ENCODE measurements at places on chromosomes 4 and X.
A peak's percentile ranks its signal among the peaks of the same experiment; 100 is the strongest.

DNA sequence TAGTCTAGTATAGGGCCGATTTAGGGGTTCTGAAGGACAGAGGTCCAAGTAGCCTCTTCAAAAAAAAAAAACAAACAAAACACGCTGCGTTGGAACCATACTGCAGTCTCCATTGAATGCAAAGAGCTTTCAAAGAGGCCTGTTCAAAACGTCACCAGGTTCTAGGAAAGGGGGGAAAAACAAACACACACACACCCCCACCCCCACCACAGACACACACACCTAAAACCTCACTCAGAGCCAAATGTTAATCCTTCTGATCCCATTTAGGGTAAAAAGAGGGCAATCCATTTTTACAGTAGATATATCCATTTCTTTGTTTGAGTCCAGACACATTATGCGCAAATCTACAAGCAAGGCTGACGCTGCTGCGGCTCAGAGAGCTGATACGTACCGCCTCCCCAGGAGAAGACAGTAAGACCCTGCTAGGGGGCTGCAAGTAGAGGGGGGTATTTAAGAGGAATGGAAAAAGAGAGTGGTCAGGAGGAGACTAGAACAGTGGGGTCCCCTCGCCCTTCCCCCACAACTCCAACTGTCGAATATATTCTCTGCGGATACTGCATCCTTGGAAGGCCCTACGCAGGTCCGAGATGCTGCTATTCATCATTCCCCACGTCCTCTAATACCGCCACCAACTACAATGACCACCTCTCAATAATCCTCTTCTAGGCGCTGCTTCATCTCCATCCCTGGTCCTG lies 1.3 kb downstream of the NKRF start:
- DNase-seq: no peak

GRCh38 chrX:155662282-155662681 lies 49.5 kb upstream of the TMLHE start:
- DNase-seq: no peak

DNA sequence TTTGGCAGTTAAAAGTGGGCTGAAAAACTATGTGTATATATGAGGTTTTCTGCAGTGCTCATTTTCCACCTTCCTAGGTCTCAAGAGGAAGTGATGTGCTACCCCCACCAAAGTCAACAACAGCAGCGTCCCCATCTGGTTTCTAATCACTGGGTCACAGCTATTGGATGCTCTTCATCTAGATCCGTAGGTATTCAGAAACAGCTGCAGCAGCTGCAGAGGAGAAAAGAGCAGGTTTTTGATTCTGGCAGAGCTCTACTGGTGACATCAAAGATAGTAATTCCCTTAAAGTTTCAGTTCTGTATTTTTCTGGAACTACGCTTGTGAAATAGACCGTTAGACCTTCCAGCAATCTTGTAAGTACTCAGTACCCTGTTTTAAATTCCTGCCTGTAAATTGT lies 5.8 kb upstream of the GUCY2F start:
- no peak for DNase-seq

DNA sequence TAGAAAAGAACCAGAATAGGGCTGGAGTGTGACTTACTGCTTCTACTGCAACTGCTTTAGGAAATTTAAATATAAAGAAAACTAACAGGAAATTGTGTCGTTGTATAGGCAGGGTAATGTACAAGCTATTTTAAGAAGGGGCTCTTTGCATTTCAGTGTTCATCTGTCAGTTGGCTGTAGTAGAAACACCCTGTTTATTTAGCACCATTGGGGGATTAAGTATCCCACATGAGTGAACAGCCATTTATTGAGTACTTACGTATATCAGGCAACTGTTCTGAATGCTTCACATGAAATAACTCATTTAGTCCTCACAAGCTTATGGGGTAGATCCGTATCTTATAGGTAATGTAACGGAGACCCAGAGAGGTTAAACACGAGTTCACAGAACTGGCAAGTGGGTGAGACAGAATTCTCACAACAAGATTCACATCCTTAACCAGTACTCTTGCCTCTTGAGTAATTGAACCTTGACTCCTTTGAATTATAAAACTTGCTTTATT lies 23.9 kb downstream of the STIM2 start:
- DNase-seq: no peak

GRCh38 chr4:48403358-48403757 lies 62.0 kb downstream of the SLAIN2 start:
- DNase-seq: no peak

GRCh38 chr4:19982556-19982955 lies 269.1 kb upstream of the SLIT2 start:
- no peak for DNase-seq

DNA sequence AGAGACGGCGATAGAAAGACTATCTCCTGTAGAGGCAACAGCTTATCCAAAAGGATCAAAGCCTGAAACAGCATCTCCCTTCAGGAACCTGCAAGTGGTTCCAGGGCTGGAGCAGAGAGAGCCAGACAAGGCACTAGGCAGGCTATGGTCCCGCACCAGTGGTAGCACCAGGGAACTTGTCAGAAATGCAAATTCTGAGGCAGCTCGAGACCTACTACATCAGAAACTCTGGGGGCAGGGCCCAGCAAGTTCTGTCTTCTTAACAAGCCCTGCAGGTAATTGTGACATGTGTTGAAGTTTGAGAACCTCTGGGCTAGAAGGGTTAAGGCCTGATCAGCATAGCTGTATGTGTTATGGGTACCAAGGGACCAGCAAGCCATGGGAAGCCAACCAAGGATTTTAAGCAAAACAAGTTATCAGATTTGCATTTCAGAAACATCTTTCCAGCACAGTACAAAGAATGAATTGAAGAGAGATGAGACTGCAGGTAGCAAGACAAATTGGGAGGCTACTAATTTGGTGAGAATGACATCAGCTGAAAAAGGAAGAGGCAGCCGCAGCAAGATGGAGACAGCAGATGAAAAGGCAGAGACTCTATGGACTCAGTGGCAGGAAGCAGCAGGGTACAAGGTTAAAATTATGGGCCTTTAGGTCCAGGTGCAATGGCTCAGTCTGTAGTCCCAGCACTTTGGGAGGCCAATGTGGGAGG lies 139.7 kb downstream of the TSPAN5 start:
- no peak for DNase-seq

GRCh38 chr4:7426525-7427171 lies 8.1 kb downstream of the PSAPL1 start:
- DNase-seq: peak; percentile 1

GRCh38 chrX:45232139-45232538 lies 31.5 kb upstream of the DIPK2B start:
- DNase-seq: no peak

DNA sequence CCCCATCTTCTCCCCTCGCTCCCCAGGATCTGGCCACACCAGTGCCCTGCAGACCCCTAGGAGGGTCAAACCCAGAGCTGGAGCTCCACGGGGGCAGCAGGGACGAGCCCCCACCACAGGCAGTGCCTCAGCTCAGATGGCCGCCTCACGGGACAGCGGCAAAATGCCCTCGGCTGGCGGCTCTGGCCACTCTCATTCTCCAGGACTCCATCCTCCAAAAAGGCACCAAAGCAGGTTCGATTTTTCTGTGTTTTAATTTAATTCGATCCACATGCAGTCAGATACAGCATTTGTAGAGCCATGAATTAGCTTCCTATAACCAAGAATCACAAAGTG lies 8.3 kb downstream of the FAM53A start:
- DNase-seq: no peak

DNA sequence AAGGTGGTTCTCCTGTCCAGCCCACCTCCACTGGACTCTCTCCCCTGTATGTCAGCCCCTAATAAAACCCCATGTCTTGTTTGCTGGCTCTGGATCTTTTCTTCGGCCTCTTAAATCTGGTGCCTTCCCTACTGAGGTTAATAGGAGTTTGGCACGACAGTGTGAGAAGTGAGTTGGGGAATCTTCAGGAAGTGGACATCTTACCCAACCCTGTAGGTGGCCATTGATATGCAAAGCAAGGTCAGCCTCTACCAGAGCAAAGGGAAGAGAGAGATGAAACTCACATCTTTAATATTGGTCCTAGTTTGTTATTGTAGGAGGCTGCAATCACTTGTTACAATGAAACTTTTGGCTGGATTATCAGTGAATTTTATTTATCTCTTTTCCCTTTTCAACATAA lies 111.7 kb downstream of the CHRDL1 start:
- no peak for DNase-seq

DNA sequence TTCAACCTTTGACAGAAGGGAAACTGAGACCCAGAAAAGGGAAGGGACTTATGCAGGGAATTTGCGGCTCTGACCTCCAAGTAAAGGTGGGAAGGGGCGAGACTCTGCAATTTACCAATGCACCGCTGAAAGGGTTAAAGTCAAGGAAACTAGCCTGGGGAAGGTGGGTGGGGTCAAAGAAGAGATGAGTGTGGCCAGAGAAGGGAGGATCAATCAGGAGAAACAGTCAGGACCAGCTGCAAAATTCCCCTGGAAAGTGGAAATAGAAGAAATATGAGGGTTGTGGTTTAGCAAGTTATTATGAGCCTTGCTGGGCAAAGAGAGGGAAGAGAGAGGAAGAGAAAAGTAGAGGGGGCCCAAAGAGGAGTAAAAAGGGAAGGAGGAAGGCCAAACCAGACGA lies 30.5 kb downstream of the STARD8 start:
- DNase-seq: no peak

Data from transverse colon (tissue), 4 donors.